ENCODE measurements at places on chromosomes 5 and 9. TPM values are rescaled to one million over a fixed set of nuclear protein-coding genes. Genes with fewer than 3 reads are reported as not detected.

DNA sequence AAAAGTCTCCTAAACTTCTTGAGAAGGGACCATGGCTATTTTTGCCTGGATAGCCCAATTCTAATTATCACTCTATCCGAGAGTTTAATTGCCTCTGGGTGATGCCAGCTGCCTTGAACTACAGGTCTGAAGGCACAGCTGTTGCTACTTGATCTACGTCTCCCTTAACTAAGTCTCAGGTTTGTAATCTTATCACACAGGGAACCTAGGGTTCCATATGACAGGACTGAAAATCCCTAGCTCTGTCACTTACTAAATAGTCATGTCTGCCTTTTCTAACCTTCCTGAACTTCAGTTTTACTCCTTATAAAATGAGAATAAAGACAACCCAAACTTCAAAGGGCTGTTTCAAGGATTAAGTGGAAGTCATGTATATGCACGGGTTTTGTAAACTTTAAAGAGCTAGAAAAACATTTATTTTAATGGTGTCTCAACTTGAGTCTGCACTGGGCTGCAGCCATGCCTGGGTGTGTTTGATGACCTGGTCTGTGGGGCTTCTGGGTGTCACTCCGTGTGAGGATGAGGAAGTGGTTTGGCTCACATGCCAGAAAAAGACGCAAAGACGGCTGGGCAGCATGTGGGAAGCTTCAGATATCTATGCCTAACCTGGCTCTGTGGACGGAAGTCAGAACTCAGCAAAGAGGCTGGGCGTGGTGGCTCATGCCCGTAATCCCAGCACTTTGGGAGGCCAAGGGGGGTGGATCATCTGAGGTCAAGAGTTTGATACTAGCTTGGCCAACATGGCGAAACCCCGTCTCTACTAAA is 129.3 kb upstream of the SLC44A1 start:
- no peak for DNase-seq

- DNase-seq, result no peak
Measured at GRCh38 chr5:158538506-158539074, 561.1 kb downstream of the EBF1 start.

DNA sequence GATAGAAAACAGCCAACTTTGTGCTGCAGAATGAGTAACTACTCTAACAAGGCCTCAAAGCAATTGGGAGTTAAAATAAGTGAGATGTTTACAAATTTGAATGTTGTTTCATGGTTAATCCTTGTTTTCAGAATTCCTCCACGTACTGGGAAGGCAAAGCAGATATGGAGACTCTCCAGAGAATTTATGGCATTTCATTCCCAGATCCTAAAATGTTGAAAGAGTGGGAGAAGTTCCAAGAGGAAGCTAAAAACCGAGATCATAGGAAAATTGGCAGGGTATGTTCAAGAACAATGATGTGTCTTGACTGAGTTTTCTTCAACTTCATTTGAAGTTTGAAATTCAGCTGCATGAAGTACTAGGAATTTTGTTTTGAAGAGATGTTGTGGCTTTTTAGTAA is 16.4 kb downstream of the TARS1 start:
- no peak for DNase-seq

DNA sequence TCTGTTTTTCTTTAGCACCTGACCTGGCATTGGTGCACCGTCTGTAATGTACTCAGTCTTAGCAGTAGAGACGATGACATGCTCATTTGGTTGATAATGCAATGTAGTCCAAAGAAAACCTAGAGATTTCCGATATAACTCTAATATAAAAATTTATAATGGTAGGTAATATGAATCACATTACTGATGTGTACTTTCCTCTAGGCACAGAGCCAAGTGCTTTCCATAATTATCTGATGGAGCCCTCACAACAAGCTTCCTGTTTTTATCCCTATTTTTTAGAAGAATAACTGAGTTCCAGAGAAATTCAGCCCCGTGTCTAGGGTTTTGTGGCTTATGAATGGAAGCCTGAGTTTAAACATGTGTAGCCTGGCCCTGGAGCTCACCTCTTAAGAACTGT is 53.7 kb downstream of the KDM4C start:
- no peak for DNase-seq

DNA sequence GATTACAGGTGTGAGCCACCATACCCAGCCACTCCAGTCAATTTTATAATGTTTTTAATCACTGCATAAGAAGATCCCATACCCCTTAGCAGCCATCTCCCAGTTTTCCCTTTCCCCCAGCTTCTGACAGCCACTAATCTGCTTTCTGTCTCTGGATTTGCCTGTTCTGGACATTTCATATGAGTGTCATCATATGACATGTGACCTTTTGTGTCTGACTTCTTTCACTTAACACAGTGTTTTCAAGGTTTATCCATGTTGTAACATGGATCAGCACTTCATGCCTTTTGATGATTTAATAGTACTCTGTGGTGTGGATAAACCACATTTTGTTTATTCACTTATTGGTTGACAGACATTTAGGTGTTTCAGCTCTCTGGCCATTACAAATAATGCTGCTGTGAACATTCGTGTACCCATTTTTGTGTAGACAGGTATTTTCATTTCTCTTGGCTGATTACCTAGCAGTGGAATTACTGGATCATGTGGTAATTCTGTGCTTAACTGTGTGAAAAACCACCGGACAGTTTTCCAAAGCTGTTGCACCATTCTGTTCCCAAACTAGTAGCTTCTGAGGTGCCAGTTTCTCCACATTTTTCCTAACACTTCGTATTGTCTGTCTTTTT is 8.6 kb downstream of the SUSD3 start:
- DNase-seq, result no peak

- no peak for DNase-seq
Measured at GRCh38 chr9:34600908-34601307, 11.0 kb downstream of the RPP25L start.

DNA sequence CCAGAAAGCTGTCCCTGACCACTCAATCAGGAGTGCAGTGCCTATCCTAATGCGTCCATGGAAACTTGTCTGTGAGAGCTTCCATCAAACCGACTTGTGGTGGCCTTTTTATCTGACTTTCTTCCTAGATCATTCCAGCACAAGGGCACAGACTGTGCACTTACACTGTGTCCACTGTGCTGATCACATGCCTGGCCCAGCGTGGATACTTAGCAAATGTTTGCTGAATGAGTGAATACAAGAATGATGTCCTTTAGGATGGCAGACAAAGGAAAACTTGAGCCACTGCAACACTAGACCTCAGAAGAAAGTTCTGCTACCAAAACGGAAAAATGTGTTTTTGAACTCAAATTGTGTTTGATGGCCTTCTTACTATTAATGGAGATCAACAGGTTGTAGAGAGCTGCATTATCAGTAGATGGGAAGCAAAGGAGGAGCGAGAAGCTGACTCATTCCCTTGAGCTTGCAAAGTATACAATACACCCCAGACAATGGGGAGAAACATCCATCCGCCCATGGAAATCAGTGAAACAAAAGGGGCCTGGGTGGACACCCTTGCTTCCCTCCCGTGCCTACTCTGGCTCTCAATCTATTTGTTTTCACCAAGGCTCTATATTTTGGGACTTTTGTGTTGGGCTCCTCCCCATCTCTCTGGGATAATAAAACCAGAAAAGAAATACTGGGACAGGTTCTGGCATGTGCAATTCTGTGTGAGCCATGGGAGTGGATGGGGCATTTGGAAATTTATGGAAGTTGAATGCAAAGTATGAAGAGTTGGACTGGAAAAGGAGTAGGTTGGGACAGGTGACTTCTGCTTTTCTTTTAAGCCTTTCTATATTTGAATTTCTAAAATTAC is 76.2 kb upstream of the ZFAND5 start:
- no peak for DNase-seq

DNA sequence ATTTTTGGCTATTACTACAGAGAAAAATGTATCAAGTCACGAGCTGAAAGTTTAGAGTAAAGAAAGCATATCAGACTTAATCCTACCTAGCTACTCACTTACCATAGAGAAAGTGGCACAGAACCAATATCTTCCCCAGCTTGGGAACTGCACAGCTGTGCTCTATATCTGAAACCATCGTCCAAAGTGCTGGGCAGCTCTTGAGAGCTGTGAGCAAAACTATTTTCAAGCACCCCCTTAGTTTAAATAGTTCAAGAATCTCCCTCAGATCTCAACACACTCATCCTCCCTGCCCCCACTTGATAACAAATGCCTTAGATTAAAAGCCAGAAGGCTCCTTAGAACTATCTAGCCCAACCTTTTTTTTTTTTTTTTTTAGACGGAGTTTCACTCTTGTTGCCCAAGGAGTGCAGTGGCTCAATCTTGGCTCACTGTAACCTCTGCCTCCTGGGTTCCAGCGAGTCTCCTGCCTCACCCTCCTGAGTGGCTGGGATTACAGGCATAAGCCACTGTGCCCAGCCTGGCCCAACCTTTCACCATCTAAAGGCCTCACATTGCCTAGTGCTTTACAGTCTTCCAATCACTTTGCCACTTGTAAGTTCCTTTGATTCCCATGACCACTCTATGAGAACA is 94.2 kb upstream of the APC start:
- DNase-seq, result no peak

DNA sequence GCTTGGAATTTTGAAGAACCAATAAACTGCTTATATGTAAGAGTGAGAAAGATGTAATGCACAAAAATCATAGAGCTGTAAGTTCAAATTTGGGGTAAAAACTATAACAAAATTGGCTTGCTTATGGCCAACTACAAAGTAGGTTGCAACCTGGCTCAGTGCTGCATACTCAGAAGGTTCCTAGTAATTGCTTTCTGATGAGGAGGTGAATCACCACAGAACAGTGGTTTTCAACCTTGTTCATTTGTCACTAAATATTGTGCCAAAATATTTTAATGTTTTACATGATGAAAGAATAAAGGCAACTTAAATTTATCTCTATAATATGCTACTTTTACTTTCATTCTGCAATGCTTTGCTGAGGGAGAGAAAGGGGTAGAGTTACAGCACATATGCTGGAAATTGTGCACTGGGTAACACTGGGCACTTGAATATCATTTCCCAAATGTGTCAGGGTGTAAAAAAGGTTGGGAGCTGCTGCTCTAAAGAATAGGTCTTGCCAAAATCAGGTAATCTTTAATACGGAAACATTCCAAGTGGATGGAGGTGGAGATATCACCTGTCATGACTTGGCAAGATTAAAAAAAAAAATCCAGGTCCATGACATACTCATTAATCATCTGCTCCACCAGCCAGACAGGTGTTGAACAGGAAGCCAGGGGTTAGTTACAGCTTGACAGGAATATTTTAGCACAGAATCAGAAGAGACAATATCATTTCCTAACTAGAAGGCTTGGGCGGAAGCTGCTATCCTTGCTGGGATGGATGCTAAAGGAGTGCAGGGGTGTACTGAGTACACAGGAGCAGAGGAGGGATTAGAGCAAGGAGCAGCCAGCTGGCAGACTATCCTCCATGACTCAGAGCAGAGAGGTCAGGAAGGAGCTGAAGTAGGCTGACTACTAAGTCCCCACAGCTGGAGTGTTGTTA is 34.6 kb upstream of the CCL21 start:
- DNase-seq, result no peak

DNA sequence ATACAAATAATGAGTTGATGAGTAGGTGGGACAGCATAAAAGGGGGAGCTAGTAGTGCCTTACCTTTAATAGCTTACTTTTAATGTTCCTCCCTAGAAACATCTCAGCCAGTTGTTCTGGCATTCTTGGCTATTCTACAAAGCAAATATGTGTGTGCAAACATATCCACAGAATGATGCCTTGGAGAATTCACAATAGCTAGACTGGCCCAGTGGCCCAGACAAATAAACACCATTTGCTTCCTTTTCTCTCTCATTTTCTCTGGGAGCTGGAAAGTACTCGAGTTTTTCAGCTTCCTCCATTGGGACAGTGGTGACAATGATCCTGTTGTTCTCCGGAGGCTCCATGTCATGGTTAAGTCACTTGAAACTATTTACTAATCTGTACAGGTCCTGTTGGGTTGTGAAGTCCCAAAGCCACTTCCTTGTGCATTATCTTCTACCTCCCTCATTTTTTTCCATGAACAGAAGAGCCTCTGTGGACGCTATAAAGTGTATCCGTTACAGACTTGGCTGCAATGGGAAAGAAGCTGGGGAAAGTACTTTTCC is 122.9 kb downstream of the DMAC1 start:
- DNase-seq, result no peak

- DNase-seq, result no peak
Measured at GRCh38 chr9:128718475-128718874, 5.5 kb downstream of the ZDHHC12 start.

- no peak for DNase-seq
Measured at GRCh38 chr9:91883503-91883902, 66.5 kb downstream of the ROR2 start.

DNA sequence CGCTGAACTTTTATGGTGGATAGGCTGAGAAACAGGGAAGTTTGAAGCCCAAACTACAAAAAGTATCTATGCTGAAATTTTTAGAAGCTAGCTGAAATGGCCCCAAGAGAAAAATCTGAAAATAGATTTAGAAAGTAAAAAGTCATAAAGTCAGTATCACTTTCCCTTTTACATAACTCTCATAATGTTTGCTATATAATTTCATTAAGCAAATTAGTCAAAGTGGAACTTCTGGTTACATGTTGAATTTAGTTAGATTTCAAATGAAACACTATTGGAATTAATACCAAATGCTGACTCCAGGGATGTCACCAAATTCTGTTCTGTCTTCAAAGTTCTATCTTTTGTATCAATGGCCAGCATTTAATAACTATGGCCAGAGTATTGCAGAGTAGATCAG is 126.9 kb downstream of the TTC39B start:
- no peak for DNase-seq

DNA sequence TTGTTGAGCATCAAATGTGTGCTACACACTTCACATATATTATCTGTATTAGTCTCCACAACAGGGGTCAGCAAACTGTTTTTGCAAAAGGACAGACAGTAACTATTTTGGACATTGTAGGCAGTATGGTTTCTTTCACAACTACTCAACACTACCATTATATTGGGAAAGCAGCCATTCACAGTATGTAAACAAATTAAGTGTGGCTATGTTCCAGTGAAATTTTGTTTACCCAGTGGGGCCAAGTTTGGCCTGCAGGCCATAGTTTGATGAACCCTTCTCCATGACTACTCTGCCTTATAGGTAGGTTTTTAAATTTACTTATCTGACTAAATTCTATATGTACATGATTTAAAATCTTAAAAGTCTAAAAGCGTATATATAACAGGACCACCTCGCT is 13.0 kb upstream of the FAM151B start:
- DNase-seq, result no peak

DNA sequence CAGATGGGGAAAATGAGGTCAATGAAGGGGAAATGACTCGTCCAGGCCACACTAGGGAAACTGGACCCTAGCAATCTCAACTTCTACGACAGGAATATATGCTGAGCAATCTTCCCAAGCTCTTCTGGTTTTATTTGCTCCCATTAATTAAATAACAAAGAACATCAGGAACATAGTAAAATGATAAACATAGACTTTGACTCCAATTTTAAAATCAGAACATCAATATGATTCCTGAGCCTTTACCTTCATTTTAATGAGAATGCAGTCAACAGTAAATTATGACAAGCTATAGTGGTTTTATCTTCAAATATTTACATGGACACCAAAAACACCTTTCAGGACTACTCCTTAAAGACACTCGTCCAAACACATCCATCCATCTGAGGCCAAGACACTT is 74.2 kb upstream of the FRRS1L start:
- DNase-seq, result no peak

Gene IL31RA
- total RNA-seq, result 0.26 TPM

Gene DRD1
- 4.2 TPM for total RNA-seq

Gene ISL1
- total RNA-seq, result 7.9 TPM

Gene IL9
- not detected for total RNA-seq

Gene PCDHA1
- 0.21 TPM for total RNA-seq

Gene NFIL3
- total RNA-seq, result 14.9 TPM

Gene TMC1
- 1.9 TPM for total RNA-seq

All from urinary bladder (tissue), 4 donors.